Left forelimb (tissue), 1 donor: ENCODE measurements at places on chromosomes 7 and 10.
A peak's percentile ranks its signal among the peaks of the same experiment; 100 is the strongest.

- no peak for DNase-seq
Measured at GRCh38 chr7:124779194-124779593, 13.6 kb upstream of the GPR37 start.

GRCh38 chr7:48245751-48246472 lies 74.7 kb downstream of the ABCA13 start:
- DNase-seq, result no peak

- DNase-seq, result no peak
Measured at GRCh38 chr7:23445326-23445725, 25.0 kb downstream of the IGF2BP3 start.

DNA sequence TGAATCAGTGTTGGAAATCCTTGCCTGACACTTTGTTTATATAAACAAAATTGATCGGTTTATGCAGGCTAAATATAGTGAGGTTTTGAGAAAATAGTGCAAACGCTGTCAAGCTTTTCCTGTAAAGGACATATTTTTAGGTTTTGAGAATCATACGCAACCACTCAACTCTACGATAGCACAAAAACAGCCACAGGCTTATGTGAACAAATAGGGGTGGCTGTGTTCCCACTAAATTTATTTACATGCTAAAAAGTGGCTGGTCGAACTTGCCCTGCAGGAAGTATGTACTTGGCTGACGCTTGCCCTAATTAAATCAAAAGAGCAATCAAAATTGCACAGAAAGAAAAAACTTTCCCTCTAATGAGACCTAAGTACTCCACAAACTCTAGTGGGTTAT lies 234.7 kb upstream of the CACNA2D1 start:
- no peak for DNase-seq

GRCh38 chr10:71067098-71067740 lies 145.2 kb upstream of the UNC5B start:
- DNase-seq, result no peak

DNA sequence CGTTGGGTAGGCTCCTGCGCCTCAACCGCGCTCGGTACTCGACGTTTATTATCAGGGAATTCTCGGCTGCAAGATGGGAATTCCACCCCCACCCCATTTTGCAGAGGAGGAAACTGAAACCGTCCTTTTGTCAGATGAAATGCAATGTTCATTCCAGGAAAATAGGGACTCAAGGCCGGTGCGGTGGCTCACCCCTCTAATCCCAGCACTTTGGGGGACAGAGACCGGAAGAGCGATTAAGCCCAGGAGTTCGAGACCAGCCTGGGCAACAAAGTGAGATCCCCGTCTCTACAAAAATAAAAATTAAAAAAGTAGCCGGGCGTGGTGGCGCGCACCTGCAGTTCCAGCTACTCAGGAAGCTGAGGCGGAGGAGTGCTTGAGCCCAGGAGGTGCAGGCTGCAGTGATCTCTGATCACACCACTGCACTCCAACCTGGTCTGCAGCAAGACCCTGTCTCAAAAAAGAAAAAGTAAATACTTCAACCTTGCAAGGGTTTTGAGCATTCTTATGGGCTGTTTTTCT lies 720 bp upstream of the RFC2 start:
- DNase-seq, result no peak

GRCh38 chr7:12567015-12567414 lies 3.5 kb upstream of the SCIN start:
- DNase-seq, result no peak

DNA sequence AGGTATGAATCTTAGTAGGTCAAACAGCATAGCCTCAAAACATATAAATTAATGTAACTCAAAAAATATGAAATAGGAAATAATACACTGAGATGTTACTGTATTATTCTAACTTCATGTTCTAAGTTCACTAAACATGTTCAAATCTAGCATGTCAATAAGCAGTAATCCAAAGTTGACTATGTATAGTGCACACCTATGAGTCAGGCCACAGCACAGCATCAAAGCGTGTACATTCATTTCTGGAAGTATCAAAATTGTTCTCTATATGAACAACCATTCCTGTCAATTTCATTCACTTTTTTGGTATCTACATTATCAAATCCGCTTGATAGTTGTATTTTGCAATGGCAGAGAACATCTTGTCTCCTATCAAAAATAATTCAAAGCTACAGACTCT lies 418.9 kb upstream of the POM121L12 start:
- no peak for DNase-seq

GRCh38 chr10:118193642-118194041 lies 146.9 kb upstream of the RAB11FIP2 start:
- no peak for DNase-seq

DNA sequence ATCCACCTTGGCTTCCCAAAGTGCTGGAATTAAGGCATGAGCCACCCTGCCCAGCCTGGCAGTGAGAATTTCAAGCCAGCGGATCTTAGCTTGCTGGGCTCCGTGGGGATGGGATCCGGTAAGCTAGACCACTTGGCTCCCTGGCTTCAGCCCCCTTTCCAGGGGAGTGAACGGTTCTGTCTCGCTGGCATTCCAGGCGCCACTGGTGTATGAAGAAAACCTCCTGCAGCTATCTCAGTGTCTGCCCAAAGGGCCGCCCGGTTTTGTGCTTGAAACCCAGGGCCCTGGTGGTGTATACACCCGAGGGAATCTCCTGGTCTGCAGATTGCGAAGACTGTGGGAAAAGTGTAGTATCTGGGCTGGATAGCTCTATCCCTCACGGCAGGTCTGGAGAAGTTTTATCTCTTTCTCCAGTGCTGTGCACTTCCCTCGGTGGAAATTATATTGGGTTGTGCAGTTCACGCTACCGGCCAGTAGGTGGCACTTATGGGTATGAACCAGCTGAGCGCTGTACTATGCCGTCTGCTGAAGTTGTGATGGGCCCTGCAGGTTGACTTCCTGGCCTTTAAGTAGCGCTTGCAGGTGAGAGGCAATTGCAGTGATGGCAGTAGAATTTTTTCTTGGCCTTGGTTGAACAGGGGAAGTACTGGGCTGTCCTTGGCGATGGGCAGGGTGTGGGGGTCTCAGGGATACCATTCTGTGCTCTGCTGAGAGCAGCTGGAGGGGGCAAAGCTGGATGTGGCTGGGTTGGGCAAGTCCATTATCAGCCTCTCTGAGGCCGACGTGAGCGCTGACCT lies 138.0 kb upstream of the MTPN start:
- DNase-seq, result no peak

DNA sequence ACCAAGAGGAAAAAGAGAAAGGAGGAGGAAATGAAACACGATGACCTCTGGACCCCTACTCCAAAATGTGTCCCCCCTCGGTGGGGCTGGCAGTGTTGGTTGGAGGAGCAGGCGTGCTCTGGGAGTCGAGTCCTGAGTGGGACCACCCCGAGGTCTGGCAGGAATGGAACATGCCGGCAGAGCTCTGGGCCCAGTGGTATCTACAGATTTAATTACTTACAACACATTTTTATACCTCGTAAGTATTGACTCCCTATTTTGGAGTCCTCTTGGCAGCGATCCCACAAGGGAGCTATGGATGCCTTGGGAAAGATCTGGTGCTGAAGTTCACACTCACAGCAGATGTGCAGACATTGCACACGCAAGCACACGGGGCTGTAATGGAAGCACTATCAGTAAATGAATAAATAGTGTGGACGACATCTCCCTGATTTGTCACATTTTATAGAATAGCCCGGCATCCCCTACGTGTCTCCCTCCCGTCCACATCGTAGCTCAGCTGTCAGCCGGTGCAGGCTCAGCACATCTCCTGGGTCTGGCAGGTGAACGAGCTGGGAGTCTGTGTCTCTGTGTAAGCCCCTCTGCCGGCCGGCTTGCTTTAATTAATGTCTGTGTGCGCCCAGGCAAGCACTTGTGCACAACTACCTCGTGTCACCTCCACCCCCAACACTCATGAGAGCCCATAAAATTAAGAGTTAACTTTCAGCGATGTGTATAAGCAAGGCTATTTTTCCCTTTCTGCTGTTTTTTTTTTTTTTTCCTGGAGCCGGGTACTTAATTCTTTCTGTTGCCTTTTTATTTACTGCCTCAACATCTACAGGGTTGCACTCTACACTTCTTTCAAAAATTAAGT lies 603.2 kb downstream of the LRMDA start:
- DNase-seq, result no peak

DNA sequence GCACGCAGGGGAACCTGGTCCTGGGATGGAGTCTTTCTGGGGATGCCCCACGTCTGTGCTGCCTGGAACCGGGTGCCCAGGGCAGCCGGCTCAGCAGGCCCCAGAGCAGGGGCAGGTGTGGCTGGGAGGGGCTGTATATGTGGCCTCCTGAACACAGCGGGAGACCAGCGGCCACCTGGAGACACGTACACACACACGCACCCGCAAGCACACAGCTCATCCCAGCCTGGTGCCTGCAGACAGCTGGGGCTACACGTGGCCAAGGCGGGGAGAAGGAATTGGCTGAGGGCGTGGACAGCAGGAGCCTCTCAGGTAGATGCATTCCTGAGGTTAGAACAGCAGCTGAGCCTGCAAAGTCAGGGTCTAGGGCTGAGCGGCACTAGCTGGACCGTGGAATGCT lies 14.0 kb downstream of the ADAM8 start:
- no peak for DNase-seq

- no peak for DNase-seq
Measured at GRCh38 chr7:151851145-151851751, 25.7 kb downstream of the PRKAG2 start.

- DNase-seq, result no peak
Measured at GRCh38 chr10:103127241-103127640, 65.8 kb downstream of the NT5C2 start.

GRCh38 chr10:87916515-87916914 lies 53.1 kb downstream of the PTEN start:
- no peak for DNase-seq

DNA sequence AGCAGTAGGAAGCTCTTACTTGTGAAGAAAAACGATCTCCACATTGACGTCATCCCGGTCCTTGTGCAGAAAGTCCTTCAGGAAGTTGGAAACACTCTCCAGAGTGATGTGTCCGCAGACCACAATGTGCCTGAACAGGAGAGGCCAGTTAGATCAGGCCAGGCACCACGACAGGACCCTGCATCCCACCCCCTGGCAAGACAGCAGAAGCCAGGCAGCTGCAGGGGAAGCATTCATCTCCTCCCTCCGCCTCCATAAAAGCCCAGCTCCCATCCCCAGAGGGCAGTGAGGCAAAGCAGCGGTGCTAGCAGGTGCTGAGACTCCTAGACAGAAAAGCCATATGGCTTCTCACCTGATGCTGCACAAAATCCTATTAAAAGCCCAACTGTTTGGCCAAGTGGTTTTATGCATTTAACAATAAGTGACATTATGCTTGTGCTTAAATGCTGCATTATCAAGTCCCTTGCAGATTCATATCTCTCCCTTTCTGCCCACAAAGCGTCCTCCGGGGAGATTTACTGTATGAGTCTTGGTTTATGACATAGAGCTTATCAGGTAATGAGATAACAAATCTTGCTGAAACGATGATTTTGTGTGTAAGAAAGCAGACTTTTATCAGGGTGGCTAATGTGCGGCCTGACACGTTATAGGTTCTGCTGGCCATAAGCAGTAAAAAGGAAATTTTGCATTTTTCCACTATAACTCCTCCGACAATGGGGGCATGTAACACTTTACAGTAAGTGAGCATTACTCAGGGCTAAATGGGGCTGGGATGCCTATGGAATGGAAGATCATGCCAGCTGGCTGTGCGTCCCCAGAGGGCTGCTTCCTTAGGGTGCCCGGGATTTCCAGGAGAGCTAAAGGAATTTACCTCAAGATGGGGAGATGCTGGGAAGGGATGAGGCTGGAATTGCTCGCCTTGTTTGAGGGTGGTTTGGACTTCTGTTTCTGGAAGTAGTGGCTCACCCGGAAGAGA lies 546.9 kb downstream of the KCNMA1 start:
- DNase-seq, result no peak

- DNase-seq, result no peak
Measured at GRCh38 chr7:28528899-28529298, 116.6 kb downstream of the CREB5 start.

- DNase-seq, result no peak
Measured at GRCh38 chr7:37657816-37658215, 25.8 kb upstream of the GPR141 start.

DNA sequence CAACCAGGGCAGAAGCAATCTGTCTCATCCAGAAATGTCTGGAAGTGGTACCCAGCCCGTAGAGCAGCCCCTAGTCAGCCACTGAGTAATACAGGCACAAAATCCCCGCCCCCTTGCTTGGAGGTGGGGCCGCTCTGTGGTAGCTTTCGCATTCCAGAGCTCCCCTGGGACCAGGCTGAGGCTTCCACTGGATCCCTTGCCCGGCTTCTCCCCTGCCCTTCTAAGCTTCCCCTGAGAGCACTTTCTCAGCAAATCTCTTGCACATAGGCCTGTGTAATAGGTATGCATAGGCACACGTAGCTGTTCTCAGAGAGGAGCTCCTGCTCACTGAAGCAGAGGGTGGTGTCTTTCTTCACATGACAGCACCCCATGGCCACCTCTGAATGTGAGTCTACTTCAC lies 144.2 kb downstream of the BMS1 start:
- no peak for DNase-seq

GRCh38 chr10:5159126-5159525 lies 25.8 kb downstream of the AKR1C8 start:
- DNase-seq, result no peak

GRCh38 chr10:24920907-24921881 lies 31.2 kb downstream of the PRTFDC1 start:
- no peak for DNase-seq

DNA sequence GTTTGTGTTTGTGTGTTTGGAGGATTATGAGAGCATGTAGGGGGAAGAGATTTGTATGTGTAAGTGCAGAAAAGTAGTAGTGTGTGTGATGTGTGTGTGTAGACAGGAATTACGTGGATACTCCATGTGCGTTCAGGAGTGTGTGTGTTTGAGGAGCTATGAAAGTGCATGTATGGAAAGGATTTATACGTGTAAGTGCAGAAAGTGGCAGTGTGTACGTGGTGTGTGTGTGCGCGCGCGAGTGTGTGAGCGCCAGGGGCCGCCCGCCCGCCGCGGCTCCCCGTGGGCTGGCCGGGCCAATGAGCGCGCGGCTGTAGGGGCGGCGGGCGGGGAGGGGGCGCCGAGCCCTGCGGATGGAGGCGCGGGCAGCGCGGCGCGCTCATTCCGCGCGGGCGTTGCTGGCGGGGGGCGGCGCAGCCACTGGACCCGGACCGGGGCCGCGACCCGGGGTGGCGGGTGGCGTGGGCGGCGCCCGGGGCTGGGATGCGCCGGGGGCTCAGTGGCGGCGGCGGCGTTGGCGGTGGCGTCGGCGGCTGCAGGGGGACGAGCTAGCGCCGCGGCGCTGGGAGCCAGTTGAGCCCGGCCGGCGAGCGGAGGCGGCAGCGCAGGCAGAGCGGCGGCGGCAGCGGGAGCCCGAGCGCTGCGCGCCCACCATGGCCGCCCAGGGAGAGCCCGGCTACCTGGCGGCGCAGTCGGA lies at the start of gene BICC1:
TSS of gene BICC1 (plus strand) at position 382 of the 697 bp plus-strand sequence. CDS start at position 654, 272 bp downstream.
- peak; percentile 84 for DNase-seq

GRCh38 chr7:155090684-155091083 lies 20.6 kb downstream of the HTR5A start:
- DNase-seq, result no peak

GRCh38 chr10:33095867-33096815 lies 138.1 kb upstream of the ITGB1 start:
- no peak for DNase-seq
